ENCODE measurements at places on chromosomes 7 and 10. TPM values are rescaled to one million over a fixed set of nuclear protein-coding genes. Genes with fewer than 3 reads are reported as not detected.

DNA sequence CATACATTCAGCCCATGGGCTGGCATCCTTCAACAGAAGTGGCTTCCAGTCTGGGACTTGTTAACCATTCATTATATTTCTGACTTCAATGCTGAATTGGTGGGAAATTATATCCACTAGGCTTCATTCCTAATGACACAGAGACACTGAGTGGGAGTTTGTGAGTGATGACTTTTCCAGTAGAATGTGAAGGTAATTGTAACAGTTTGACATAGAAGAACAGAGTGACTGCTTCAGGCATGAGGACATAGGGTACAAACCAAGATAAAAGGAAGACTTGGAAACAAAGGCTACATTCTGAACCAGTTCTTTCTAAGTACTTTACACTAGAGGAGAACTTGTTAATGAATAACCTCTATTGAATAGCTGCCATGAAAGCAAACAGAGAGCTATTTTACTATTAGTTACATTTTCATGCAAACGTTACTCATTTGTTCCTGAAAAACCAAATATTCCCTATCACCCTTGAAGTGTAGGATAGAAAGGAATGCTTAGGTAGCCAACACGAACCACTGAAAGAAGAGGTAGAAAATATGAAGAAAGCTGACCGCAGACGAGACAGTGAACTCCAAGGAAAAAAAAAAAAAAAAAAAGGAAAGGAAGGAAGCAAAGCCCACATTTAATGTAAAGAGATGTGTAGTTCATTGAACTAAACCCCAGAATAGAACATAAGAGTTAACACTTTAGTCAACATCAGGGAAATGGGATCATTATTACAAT lies 237.0 kb upstream of the SEMA3C start:
- no peak for DNase-seq

DNA sequence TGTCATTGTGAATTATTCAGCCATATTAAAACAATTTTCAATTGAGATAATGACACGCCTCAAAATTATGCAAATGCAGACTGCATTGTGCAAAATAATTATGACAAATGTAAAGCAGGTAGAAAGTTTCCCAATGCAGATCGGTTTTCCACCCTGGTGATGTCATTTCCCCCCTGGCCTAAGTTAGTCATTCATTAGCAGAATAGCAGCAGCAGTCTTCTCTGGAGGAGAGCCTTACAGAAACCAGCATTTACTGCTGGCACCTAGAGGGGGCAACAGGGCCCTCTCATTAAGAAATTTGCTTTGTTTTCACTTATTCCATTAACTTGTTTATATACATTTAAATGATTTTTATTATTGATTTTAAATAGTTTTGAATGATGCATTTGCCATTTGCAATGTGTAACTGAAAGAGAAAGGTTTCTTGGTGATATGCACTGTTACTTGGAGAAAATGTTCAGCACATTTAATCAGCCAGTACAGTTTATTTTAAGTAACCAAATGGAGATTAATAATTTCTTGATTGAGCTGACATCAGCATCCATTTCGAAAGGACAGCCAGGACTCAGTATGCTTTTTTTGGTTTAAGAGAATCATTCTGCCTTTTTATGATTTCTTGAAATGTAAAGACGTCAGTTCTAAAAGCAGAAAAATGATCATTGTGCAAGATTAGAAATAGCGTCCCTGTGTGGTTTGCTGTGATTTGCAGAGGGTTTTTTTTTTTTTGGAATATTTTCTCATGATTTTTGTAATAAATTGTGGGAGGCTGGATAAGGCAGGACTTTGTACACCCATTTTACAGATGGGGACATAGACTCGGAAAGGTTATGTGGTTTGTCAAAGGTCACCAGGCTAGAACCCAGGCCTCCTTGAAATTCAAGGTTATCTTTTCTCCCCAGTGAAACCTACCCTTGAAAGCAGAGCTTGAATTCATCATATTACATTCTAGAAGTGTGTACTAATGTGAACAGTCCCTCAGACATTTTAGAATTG lies 3.5 kb downstream of the ARID5B start:
- DNase-seq: peak; percentile 79

DNA sequence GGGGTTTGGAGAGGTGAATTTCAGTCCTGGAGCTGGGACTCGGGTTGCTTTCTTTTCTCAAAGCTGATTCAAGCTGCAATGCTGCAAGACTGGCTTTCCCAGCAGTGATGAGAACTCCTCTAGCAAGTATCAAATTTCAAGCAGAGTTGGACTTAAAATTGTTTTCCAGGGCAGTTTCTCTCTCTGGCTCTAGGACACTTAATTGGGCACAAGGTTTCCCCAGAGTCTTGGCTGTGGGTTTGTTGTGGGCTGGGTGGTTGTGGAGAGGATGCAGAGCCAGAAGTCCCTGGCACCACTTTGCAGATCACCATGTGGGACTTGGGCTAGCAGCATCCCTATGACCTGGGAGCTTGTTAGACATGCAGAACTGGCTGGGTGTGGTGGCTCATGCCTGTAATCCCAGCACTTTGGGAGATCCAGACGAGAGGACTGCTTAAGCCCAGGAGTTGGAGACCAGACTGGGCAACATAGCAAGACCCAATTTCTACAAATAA lies 16.8 kb downstream of the AKR1B15 start:
- no peak for DNase-seq

- DNase-seq: no peak
Observed at GRCh38 chr10:13091801-13092200, 8.2 kb upstream of the OPTN start.

The PLCE1 gene
- total RNA-seq: 2.5 TPM

- no peak for DNase-seq
Observed at GRCh38 chr10:62109587-62110293, 158.9 kb downstream of the RTKN2 start.

GRCh38 chr7:70016044-70016770 lies 417.9 kb downstream of the AUTS2 start:
- DNase-seq: peak; percentile 89

GRCh38 chr7:99451936-99452335 lies 13.2 kb downstream of the CPSF4 start:
- no peak for DNase-seq

DNA sequence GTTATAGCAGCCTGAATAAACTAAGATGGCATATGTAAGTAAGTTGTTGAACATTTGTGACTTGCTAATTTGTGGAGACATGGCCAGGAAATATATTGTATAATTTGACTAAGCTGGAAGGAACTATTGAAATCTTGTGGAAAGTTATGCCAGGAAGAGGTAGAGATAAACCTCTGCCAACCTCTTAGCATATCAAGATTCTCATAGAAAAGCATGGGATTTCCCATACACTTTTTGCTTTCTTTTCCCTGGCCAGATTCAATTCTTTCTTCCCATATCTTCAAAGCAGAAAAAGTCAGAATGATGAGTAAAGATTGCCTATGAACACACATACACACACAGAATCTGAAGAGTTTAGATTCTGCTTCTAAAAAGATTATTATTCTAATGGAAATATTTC lies 216.2 kb downstream of the SEMA3D start:
- DNase-seq: no peak

- DNase-seq: no peak
Observed at GRCh38 chr7:20791538-20792434, 5.1 kb upstream of the SP8 start.

The FANK1 gene
- 3.1 TPM for total RNA-seq

The CALHM3 gene
- total RNA-seq: not detected

The CACNA2D1 gene
- total RNA-seq: 5.4 TPM

The SCIN gene
- 0.06 TPM for total RNA-seq

- no peak for DNase-seq
Observed at GRCh38 chr7:130275826-130276297, 9.2 kb downstream of the CPA2 start.

GRCh38 chr7:49322476-49322875 lies 398.1 kb downstream of the CDC14C start:
- DNase-seq: no peak

DNA sequence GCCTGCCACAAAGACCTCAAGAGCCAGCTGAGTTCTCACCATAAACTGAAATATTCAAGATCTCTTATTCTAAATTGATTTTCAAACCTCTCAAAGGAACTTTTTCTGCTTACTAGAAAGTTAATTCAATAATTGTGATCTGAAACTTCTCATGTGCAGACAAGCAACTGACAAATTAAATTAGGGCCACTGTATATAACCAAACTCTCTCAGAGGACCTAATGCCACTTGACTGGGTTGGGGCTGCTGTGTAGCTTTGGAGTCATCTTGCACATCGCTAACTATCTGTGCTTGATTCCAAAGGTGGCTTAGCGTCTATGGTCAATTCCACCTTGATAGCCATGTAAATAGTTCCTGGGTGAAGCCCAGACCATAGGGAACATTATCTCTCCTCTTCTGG lies 345.2 kb downstream of the GPR37 start:
- DNase-seq: no peak

The MORN4 gene
- total RNA-seq: 1.6 TPM

The CHRM2 gene
- total RNA-seq: 0.06 TPM

GRCh38 chr7:30146127-30146612 lies 11.4 kb downstream of the MTURN start:
- DNase-seq: peak; percentile 61

GRCh38 chr7:134574322-134574721 lies 25.4 kb downstream of the AKR1B15 start:
- no peak for DNase-seq

DNA sequence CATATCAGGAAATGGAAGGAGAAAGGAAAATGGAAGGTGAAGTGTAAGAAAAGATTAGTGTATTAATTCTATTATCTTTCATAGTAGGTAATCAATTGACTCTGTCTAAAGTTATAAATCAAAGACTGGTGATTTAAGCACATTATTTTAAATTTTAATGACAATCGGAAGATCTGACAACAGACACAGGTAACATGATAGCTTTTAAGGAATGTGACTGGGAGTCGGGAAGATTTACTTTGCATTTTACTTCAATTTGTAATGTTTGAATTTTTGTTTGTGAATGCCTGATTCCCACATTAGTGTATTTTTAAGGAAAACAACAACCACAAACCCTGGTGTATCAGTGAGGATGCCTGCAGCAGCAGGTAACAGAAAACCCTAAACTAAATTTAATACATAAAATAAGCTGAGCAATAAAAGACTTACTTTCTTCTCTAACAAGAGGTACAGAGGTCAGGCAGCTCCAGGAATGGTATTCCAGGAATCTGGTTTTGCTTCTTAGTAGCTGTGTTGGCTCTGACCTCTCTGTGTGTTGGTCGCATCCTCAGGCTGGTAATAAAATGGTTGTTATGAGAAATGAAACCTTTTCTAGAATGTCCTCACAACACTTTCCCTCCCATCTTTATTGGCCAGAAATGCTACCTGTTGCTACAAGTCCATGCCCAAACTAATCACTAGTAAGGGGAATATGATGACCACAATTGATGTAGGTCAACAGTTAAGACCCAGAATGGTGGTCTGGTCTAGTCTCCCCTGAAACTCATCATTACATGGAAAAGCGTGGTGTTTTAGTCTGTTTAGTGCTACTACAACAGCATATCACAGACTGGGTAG lies 12.2 kb downstream of the DNAJB9 start:
- DNase-seq: no peak

The ZNF425 gene
- 1.3 TPM for total RNA-seq

DNA sequence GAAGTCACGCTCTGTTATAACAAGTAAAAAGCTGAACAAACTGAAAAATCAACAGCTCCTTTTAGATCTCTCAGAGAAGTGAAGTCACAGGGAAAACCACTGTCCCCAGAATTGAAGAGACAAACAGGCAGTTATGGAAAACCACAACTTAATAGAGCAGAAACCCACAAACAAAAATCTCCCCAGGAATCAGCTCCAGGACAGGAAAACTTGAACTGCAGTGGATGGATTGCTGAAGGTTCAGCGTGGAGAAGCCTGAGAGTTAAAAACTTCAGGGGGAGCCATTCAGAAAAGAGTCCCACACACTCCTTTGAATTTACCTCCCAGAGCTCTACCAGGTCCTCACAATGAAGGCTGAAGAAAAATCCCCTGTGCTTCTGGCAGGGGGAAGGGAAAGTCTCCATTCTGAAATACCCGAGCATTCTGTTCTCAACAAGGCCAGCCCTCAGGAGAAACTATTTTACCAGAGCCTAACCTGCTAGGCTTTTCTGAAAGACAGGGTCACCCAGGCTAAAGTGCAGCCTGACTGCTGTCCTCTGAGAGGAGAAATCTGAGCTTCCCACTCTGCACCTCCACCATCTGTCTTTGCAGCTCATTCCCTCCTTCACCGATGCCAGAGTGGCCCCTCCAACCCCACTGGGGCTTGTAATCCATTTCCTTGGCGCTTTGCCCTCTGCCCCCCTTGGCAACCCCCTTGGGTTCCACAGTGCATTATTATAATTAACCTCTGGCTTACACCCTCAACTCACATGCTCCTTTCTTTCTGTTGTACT lies 65.0 kb upstream of the CCNY start:
- DNase-seq: no peak

The LRRD1 gene
- 0.17 TPM for total RNA-seq

- DNase-seq: no peak
Observed at GRCh38 chr10:112512294-112512693, 65.3 kb downstream of the VTI1A start.

DNA sequence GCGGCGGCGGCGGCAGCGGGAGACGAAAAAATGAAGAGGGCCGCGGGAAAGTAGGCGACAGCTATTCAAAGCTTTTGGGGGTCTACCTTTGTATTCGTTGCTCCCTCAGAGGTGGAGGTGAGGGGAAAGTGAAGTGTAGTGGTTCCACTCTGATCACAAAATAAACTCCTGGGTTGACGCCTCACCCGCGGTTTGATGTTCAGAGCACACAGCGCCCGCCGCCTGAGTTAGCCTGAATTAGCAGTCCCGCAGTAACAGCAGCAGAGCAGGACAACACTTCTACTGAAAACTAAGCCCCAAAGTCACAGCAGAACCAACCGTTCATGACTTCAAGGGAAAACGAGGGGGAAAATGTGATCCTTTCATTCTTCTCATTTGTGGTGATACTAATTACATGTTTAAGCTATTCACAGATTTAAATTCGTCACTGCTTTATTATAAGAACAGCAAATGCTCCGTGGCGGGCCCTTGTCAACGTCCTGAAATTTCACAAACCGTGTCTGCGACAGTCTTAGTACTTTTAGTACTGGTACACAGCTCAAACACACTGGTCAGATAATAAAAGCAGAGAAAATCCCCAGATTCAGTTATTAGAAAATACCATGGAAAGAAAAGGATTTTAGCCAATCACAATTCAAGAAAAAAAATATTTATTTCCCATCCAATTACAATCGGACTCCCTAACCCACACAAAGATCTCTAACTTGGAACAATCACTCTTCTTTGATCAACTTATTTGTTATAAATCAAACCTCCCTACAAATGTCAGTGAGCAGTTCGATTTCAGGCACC lies 563 bp upstream of the JMJD1C start:
- peak; percentile 60 for DNase-seq

The CPEB3 gene
- 0.46 TPM for total RNA-seq

GRCh38 chr10:124168991-124169802 lies 75.8 kb upstream of the CHST15 start:
- DNase-seq: no peak

DNA sequence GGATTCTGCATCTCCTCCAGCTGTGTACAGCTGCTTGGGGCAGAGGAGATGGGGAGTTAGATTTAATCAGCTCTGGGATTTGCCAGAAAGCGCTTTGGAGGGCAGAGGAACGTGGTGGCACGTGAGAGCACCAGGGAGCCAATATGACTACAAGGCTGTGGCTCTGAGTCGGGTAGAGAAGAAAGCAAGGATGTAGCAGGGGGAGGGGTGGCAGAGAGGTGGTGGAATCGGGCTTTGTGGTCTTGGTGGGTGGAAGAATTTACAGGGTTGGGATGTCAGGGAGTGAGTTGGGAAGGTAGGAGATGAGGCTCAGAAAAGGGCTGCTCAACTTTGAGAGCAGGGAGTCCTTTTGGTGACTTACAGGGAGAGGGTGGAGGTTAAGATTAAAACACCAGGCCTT lies 113.6 kb downstream of the CCNY start:
- no peak for DNase-seq

The HTR7 gene
- 22.9 TPM for total RNA-seq

The CTAGE6 gene
- not detected for total RNA-seq

- DNase-seq: no peak
Observed at GRCh38 chr7:70434376-70434775, 697.6 kb upstream of the GALNT17 start.

The PNLIP gene
- total RNA-seq: not detected

The BBIP1 gene
- 14.2 TPM for total RNA-seq
